ENCODE measurements at places on chromosomes 16 and 17. TPM values are rescaled to one million over a fixed set of nuclear protein-coding genes. Genes with fewer than 3 reads are reported as not detected.
A peak's percentile ranks its signal among the peaks of the same experiment; 100 is the strongest.

GRCh38 chr17:27559506-27560481 is 71.2 kb upstream of the LGALS9 start:
- H3K36me3 ChIP-seq = no peaks in the 10 kb centered on the region
- H3K27ac ChIP-seq = peak overlapping the region; percentile 67
- DNase-seq = no peak
- H3K4me1 ChIP-seq = peaks cover 18% of the 10 kb centered on the region

DNA sequence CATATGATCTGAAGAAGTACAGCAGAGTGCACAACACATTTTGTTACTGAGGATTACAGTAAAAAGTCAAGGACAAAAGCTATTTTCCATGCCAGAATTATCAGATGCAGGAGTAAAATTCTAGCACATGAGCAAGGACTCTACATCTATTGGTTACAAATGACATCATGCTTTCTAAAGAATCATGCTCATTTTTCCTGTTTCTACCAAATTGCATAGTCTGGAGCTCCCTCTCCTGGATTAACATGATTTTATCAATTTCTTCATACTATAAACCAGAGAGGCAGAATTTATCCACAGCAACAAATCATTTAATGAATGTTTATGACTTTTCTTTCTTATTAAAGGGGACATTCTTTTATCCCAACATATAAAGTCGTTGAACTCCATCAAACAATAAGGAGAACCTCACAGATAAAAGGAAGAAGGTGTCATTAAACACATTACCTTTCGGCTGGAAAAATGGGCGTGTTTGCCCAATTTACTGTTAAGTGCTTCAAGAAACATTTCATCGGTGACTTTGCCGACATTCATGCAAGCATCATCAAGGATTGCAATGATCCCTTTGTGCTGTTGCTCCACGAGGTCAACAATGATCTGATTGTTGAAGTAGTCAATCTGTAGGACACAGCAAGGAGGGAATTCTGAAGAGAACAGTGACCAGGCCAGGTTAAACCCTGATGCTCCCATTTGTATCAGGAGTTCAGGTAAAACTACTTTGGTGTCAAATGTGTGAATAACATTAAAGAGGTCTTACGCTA is 121.7 kb downstream of the MYO1D start:
- peak; percentile 80 for DNase-seq
- H3K27ac ChIP-seq = no peak overlapping the region
- H3K27me3 ChIP-seq = no peaks in the 10 kb centered on the region
- H3K4me1 ChIP-seq = peaks cover 7% of the 10 kb centered on the region
- H3K36me3 ChIP-seq = no peaks in the 10 kb centered on the region
- H3K4me3 ChIP-seq = no peak overlapping the region

- H3K4me1 ChIP-seq = peaks cover 7% of the 10 kb centered on the region
- H3K27ac ChIP-seq = no peak overlapping the region
- H3K36me3 ChIP-seq = no peaks in the 10 kb centered on the region
- H3K4me3 ChIP-seq = no peak overlapping the region
- DNase-seq = no peak
These were observed 88.5 kb upstream of the HNF1B start for GRCh38 chr17:37833237-37833859.

DNA sequence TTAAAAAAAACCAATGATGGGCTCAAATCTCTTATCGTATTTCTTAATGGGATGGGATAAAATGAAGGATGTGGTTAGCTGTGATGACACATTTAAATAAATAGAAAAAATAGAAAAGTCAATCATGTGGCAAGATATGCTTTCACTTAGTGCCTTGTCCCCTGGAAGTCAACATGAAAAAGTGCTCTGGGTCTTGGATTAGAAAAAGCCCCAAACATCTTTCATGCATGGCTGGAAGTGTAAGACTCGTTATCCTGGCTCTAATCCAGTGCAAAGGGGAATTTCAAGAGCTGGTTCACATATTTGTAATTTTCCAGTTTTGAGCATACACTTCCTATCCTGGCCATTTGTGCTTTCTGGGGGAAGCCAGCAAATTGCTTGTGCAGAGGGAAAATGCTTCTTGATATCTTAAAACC is 160.9 kb downstream of the MAP2K6 start:
- no peaks in the 10 kb centered on the region for H3K27me3 ChIP-seq
- H3K36me3 ChIP-seq = no peaks in the 10 kb centered on the region
- peak; percentile 55 for DNase-seq
- H3K27ac ChIP-seq = peak overlapping the region; percentile 39

- H3K4me3 ChIP-seq = no peak overlapping the region
- H3K36me3 ChIP-seq = 0 out of 2 replicates have a peak, but pooled peaks cover 8% of the 10 kb centered on the region
- H3K27ac ChIP-seq = no peak overlapping the region
- peak; percentile 70 for DNase-seq
- H3K27me3 ChIP-seq = peaks cover 3% of the 10 kb centered on the region
These were observed 56.8 kb downstream of the HIC1 start for GRCh38 chr17:2111691-2112090.

GRCh38 chr16:80046261-80046660 is 445.7 kb upstream of the MAF start:
- no peak for DNase-seq
- no peak overlapping the region for H3K4me3 ChIP-seq
- H3K4me1 ChIP-seq = peaks cover 5% of the 10 kb centered on the region

GRCh38 chr17:80843741-80844156 is 147.9 kb upstream of the CHMP6 start:
- peaks cover 14% of the 10 kb centered on the region for H3K36me3 ChIP-seq
- H3K27ac ChIP-seq = no peak overlapping the region
- H3K4me3 ChIP-seq = no peak overlapping the region
- H3K27me3 ChIP-seq = no peaks in the 10 kb centered on the region

GRCh38 chr16:88548131-88548874 is 21.9 kb upstream of the ZC3H18 start:
- no peak overlapping the region for H3K27ac ChIP-seq
- no peak overlapping the region for H3K4me3 ChIP-seq
- H3K4me1 ChIP-seq = no peaks in the 10 kb centered on the region
- DNase-seq = no peak
- peaks cover 68% of the 10 kb centered on the region for H3K27me3 ChIP-seq

DNA sequence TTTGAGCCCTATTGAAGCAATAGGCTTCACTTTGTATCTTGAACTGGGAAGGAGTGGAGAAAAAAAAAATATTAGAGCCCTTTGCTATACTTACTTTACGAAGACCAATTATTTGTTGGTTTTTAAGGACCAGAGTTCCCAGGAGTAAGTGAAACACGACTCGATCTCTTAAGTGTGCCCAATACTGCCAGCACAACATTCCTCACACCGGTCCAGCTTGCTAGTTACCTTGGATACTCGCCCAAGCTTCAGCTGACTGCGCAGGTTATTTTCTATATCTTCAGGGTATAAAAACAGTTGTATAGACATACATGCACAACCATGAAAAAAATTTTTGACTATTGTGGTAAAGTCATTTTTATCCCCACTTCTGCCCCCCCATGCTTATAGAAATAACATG is 72.1 kb downstream of the RPTOR start:
- H3K4me1 ChIP-seq = peaks cover 22% of the 10 kb centered on the region
- H3K36me3 ChIP-seq = no peaks in the 10 kb centered on the region
- no peak for DNase-seq
- no peak overlapping the region for H3K27ac ChIP-seq

Gene ABCA8
- 0.18 TPM for total RNA-seq

Gene KRTAP4-6
- total RNA-seq = not detected

Gene RIPOR1
- 79.5 TPM for total RNA-seq

Gene MYO15B
- 0.74 TPM for total RNA-seq

Gene ST6GALNAC2
- 0.20 TPM for total RNA-seq

Gene CCL11
- not detected for total RNA-seq

Gene RAPGEFL1
- total RNA-seq = 2.4 TPM
